Omental fat pad (tissue), 4 donors: ENCODE measurements at places on chromosomes 1 and 21. TPM values are rescaled to one million over a fixed set of nuclear protein-coding genes. Genes with fewer than 3 reads are reported as not detected.

Gene AIRE
- not detected for total RNA-seq

DNA sequence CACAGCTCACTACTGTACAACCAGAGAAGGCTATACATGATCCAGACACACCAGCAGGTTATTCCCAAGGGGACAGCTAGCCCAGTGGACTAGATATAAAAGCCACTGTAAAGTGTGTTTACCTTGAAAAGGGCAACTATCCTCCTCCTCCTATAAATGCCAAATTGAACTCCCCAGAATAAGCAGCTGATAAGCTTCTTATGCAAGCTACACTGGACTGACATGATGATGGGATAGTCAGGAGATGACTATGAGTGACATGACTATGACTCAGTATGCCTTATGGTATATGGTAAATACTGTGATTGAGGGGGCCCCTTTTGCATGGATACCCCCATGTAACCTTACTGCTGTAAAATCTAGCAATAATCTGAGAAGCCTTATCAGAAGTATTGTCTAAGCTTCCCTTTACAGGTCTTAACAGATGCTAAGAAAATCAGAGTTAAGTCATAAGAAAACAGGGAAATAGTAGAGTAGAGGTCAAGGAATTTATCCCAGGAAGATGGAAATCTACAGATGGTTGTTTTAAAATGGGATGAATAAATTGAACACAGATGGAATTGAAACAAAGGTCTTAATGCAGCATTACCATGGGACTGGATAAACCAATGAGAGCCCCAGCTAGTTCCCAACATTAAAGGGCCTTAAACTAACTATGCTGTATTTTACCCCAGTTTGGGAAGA lies 55.8 kb downstream of the TRIM33 start:
- DNase-seq, result no peak

Gene FCRLA
- total RNA-seq, result not detected

DNA sequence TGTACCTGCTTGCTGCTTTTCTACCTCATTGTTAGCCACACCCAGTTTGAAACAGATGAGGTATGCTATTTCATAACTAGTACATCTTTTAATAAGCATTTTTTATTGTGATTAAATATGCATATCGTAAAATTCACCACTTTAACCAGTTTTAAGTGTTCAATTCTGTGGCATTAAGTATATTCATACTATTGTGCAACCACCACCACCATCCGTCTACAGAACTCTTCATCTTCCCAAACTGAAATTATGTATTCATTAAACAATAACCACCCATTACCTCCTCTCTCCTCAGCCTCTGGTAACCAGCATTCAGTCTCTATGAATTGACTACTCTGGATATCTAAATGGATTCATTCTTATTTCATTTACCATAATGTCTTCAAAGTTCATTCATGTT lies 20.1 kb downstream of the DR1 start:
- no peak for DNase-seq

DNA sequence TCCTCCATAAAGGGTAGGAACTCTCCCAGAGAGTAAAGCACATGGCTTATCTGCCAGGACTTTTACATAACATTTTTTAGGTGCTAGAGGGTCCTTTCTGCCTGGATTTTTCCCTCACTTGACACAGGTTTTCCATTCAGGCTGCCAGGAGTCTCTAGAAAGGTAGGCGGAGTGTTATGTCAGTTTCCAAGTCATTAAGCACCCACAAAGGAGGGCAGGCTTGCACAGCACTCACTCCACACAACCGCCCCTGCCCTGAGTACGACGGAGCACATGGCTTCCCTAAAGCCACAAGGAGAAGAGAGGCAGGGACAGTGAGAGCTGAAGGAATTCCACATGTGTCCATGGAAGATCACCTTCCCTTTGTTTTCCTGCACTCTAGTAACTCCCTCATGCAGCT lies 55.7 kb downstream of the CAPZB start:
- DNase-seq, result no peak

Gene GALNT2
- 76.3 TPM for total RNA-seq
